ENCODE measurements at places on chromosomes 16 and 17. TPM values are rescaled to one million over a fixed set of nuclear protein-coding genes. Genes with fewer than 3 reads are reported as not detected.

KRTAP3-1 gene
- not detected for total RNA-seq

TAOK1 gene
- 36.2 TPM for total RNA-seq

CSH2 gene
- total RNA-seq, result not detected

CDRT15 gene
- total RNA-seq, result not detected

TBX2 gene
- 3.5 TPM for total RNA-seq
